Vagina (tissue), 2 donors: ENCODE measurements at places on chromosomes 5 and 9. TPM values are rescaled to one million over a fixed set of nuclear protein-coding genes. Genes with fewer than 3 reads are reported as not detected.

- DNase-seq = no peak
Observed at GRCh38 chr9:8078641-8079140, 279.1 kb upstream of the DMAC1 start.

GRCh38 chr5:170267431-170268152, 30.0 kb downstream of the LCP2 start:
- no peak for DNase-seq

DNA sequence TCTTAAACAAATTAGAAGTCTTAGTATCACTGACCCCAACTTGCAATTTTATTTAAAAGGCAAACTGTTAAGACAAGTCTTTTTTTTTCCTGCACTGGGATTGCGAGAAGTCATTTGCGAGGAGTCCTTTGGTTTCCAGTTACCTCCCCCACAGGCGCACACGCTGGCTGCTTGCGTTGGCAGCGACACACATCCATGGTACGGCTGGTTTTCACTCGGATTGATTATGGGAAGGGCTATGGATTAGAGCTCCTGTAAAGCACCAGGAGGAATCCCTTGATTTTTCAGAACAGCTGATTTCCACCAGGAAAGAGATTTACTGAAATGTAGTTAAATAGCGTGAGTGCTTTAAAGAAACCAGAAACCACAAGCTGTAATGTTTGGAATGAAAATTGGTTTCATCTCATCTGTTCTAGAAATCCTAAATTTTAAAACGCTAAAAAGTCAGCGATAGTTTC, 737 bp downstream of the SLC1A3 start:
- DNase-seq = no peak

Gene IL5
- not detected for total RNA-seq

Gene POLR3G
- 5.4 TPM for total RNA-seq

Gene PCDH1
- total RNA-seq = 38.8 TPM
